Cardiac ventricle fibroblast (primary cell): ENCODE measurements at places on chromosomes 11 and 22. TPM values are rescaled to one million over a fixed set of nuclear protein-coding genes. Genes with fewer than 3 reads are reported as not detected.

Gene MRGPRX4
- not detected in 2 replicates for total RNA-seq

Gene ALG9
- 13.5 and 18.2 TPM in 2 replicates for total RNA-seq

Gene CLDN5
- total RNA-seq, result 43.7 and 50.2 TPM in 2 replicates

Gene ARHGEF12
- 47.1 and 50.2 TPM in 2 replicates for total RNA-seq

Gene CEND1
- 0.49 and 0.94 TPM in 2 replicates for total RNA-seq

Gene OR51F2
- not detected in 2 replicates for total RNA-seq

Gene NXPE1
- total RNA-seq, result not detected in 2 replicates

Gene LDHAL6A
- total RNA-seq, result not detected in 2 replicates

Gene CLMP
- 119 and 122 TPM in 2 replicates for total RNA-seq

Gene PDE2A
- total RNA-seq, result 3.6 and 4.3 TPM in 2 replicates

Gene PRG3
- total RNA-seq, result not detected in 2 replicates

Gene CYTH4
- total RNA-seq, result 0.06 TPM in 1 of 2 replicates, not detected in the other

Gene CDC45
- total RNA-seq, result 0.69 and 4.5 TPM in 2 replicates

Gene SLC5A4
- not detected in 2 replicates for total RNA-seq

Gene KDM4E
- not detected in 2 replicates for total RNA-seq

Gene BCO2
- total RNA-seq, result 0.81 and 1.2 TPM in 2 replicates

Gene ACR
- total RNA-seq, result 0.19 TPM in 1 of 2 replicates, not detected in the other

Gene CCDC89
- 2.7 and 7.1 TPM in 2 replicates for total RNA-seq

Gene PANX3
- total RNA-seq, result not detected in 2 replicates

Gene AMPD3
- total RNA-seq, result 0.44 and 1.9 TPM in 2 replicates

Gene TMEM132A
- total RNA-seq, result 15.1 and 16.9 TPM in 2 replicates

Gene CARD18
- not detected in 2 replicates for total RNA-seq

Gene NCF4
- not detected in 2 replicates for total RNA-seq

Gene MYOD1
- total RNA-seq, result not detected in 2 replicates

Gene MUC5AC
- total RNA-seq, result not detected in 2 replicates

Gene GAB4
- total RNA-seq, result not detected in 2 replicates

Gene CCDC15
- total RNA-seq, result 0.56 and 0.64 TPM in 2 replicates

Gene FLRT1
- 0.06 TPM in 1 of 2 replicates, not detected in the other for total RNA-seq

Gene PRRG4
- total RNA-seq, result 0.05 and 0.06 TPM in 2 replicates

Gene POU2AF3
- not detected in 2 replicates for total RNA-seq

Gene STX5
- 31.7 and 41.2 TPM in 2 replicates for total RNA-seq

Gene IGLL1
- total RNA-seq, result not detected in 2 replicates

Gene ASCC2
- total RNA-seq, result 29.8 and 34.7 TPM in 2 replicates

Gene LINC01488
- not detected in 2 replicates for total RNA-seq

Gene ME3
- 22.0 and 25.9 TPM in 2 replicates for total RNA-seq

Gene F2
- not detected in 2 replicates for total RNA-seq

Gene ARHGAP8
- total RNA-seq, result not detected in 2 replicates

Gene OR52N4
- total RNA-seq, result not detected in 2 replicates

Gene SCUBE2
- total RNA-seq, result 1.4 and 5.4 TPM in 2 replicates

Gene PRAME
- total RNA-seq, result 0.34 TPM in 1 of 2 replicates, not detected in the other

Gene TEX54
- total RNA-seq, result not detected in 2 replicates

Gene CSF2RB
- total RNA-seq, result 0.05 and 0.19 TPM in 2 replicates

Gene CHID1
- total RNA-seq, result 110 and 127 TPM in 2 replicates

Gene TYR
- total RNA-seq, result not detected in 2 replicates

Gene TTLL8
- total RNA-seq, result not detected in 2 replicates

Gene CHST1
- total RNA-seq, result 74.1 and 83.0 TPM in 2 replicates

Gene ARHGEF17
- total RNA-seq, result 17.6 and 25.6 TPM in 2 replicates

Gene INS
- total RNA-seq, result not detected in 2 replicates

Gene AGBL2
- 0.05 TPM in 1 of 2 replicates, not detected in the other for total RNA-seq

Gene UBASH3B
- 2.0 and 2.6 TPM in 2 replicates for total RNA-seq

Gene OR5P2
- not detected in 2 replicates for total RNA-seq

Gene OR8K5
- not detected in 2 replicates for total RNA-seq

Gene ESAM
- 8.5 and 10.4 TPM in 2 replicates for total RNA-seq

Gene OR4A16
- not detected in 2 replicates for total RNA-seq

Gene PRDM10
- 3.4 and 4.0 TPM in 2 replicates for total RNA-seq

Gene CABP4
- not detected in 2 replicates for total RNA-seq

Gene MFRP
- 0.12 TPM in 1 of 2 replicates, not detected in the other for total RNA-seq

Gene OR52A5
- total RNA-seq, result not detected in 2 replicates
